ENCODE measurements at places on chromosomes 11 and 22.

- DNase-seq: no peak
Measured at GRCh38 chr11:75428989-75429640, 3.9 kb downstream of the KLHL35 start.

GRCh38 chr22:50507421-50507990, at the start of gene LMF2:
TSS of gene LMF2 (minus strand) at chr22:50507702. CDS start at chr22:50507675, 27 bp downstream.
- peak; percentile 99 for DNase-seq

DNA sequence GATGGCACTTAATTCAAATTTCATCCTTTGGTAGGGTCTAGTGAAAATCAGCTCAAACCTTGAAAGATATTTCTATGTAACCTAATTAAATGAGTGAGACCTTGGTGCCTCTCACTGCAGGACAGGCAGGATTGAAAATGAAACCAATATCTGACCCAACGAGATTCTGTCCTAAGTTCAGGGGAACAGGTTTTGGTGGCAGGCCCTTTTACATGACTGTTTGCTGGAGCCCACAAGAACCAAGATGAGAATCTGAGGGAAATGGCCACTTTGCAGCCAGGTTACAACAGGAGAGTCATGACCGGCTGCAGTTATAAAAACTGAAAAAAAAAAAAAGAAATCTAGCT, 130.2 kb downstream of the TRIM44 start:
- no peak for DNase-seq

DNA sequence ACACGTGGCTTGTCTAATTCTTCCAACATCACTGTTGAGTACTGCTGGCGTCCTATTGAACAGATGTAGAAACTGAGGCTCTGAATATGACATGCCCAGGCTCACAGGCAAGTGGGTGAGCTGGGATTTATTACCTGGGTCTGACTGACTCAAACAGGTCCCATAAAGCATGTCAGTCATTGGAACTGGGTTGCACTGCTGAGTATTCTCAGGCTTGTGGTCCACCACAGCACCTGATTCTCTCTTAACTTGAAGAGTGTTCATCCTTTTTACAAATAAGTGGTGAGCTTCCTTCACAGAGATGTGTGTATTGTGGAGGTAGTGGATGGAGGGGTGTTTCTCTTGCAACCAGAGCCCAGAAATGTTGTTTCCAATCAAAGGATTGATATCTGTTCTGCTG, 44.5 kb downstream of the SC5D start:
- DNase-seq: no peak

DNA sequence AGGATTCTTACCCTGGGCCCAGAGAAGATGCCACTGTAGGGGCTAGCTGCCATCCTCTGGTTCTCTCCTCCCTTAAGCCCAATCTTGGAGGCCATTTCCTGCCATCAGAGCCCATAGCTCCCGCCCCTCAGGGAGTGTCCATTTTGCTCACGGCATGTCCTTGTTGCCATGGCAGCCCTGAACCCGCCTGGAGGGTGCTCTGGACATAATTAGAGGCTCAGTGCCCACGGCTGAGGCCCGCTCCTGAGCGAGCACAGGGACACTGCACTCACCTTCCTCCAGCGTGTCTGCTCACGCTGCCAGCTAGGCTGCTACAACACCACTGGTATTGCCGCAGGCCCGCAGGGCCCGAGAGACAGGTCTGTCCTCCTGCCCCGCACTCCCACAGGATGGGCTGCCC, 11.1 kb upstream of the SUSD2 start:
- DNase-seq: no peak

DNA sequence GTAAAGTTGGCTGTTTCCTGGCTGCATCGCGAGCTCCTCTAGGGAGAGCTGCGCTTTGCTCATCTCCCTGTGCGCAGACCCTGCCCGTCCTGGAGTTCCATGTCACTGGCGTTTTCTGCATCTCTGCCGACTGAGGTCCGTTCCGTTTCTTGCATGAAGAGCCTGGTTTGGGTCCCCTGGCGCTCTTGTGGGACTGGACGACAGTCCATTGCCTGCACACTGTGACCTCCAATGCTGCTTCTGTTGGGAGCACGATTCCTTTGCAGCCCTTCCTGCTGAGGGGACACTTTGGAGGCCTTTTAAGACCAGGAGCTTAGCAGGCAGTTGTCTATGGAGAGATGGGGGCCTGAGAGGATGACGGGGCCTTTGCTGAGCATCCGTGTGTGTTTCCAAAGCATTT, 90.3 kb downstream of the TBC1D22A start:
- no peak for DNase-seq

DNA sequence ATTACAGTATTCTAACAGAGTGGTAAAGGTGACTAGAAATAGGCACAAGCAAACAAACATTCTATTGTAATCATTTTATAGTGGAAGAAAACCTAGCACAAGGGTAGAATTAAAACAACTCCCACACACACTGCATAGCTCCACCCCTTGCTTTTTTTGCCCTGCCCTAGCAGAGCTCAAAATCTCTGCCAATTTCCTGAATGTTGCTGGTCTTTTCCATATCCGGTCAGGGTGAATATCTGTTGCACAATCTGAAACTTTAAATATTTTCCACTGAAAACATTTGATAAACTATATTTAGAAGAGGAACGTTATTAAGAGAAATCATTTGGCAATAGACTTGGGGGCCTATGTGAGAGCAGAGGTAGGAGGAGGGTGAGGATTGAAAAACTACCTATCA, 2.7 kb downstream of the SPA17 start:
- no peak for DNase-seq

DNA sequence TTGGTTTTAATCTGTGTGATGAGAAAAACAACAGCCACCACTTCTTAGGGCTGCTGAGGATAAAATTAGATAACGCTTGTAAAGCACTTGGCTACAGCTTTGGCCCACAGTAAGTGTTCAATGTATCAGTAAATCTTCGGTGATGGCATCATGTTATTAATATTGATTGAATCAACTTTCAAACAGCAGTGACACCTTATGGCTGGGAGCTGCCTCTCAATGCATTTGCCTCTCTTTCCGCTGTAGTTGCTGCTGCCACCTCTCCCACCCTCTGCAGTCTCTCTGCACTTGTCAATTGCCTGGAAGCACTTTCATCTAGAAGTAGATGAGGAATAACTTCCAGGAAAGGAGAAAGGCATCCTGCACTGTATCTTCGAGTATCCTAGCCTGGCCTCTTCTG, 491.1 kb downstream of the OPCML start:
- no peak for DNase-seq

- DNase-seq: no peak
Measured at GRCh38 chr11:116962108-116962507, 124.7 kb upstream of the APOA1 start.

DNA sequence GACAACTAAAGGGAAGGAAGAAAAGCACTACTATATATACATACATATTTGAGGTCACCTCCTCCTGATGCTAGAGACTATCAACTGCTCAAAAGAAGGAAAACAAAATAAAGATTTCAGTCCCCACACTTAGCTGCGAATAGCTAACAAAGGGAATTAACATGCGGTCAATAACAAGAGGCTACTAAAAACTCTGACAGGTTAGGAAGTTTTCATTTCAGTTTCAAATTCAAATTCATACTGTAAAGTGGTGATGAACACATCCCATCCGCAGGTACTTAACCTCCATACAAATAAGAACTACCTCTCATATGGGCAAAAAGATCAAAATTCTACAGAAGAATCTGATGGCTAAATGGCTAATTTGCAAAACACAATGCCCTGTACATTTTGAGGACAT, 2.6 kb downstream of the NAP1L4 start:
- DNase-seq: no peak

- no peak for DNase-seq
Measured at GRCh38 chr22:42786606-42787356, 66.1 kb upstream of the A4GALT start.

All from ecto neural progenitor cell (in vitro differentiated cells).